ENCODE measurements at places on chromosomes 2 and 18.

GRCh38 chr2:47838686-47839085, 55.7 kb downstream of the MSH6 start:
- no peak for DNase-seq

- no peak for DNase-seq
Measured at GRCh38 chr2:226665306-226665831, 134.3 kb downstream of the IRS1 start.

GRCh38 chr18:68024716-68025115, 508.2 kb upstream of the DSEL start:
- DNase-seq = no peak

- DNase-seq = no peak
Measured at GRCh38 chr2:235910067-235910466, 258.1 kb downstream of the GBX2 start.

DNA sequence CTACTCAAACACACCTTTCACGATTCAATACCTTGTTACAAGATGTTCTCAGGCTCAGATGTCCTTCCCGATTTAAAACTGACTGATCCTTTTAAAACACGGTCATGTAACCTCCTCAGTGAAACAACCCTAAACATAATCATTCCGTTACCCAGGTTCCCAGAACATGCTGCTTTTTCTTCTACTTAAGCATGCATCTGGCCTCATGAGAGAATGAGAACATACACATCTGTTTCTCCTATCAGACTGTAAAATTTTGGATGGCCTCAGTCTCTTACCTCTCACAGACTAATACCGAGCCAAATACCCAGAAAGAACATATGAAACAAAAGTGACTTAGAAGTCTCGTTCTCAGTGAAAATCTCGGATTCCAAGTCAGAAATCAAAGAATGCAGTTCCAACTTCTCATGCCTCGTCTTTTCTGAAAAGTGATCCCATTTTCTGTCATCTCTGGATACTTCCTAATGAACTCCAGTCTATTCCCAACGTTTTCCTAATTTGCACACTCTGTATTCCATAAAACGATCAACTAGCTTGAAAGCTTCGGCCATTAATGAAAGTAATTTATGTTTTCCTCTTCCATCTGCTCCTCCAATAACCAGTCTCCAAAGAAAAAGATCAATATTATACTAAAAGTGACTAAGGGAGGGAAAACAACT, 919 bp downstream of the SF3B1 start:
- DNase-seq = no peak

DNA sequence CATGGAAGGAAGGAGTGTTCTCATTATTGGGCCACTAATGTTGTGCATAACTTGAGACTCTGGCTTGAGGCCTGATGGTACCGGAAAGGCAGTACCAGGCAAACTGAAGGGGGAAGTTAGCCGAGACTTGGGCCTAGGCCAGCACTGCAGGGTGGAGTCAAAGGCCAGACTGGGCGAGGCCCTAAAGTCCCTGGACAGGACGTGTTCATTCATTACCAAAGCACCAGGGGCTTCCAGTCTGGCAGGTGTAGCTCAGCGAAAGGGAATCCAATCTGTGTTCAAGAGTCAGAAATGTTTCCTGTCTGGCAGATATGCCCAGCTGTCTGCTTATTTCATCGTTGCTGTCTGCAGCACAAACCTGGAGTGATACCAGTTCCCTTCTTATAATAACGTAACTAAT, 4.7 kb upstream of the ITSN2 start:
- peak; percentile 67 for DNase-seq

DNA sequence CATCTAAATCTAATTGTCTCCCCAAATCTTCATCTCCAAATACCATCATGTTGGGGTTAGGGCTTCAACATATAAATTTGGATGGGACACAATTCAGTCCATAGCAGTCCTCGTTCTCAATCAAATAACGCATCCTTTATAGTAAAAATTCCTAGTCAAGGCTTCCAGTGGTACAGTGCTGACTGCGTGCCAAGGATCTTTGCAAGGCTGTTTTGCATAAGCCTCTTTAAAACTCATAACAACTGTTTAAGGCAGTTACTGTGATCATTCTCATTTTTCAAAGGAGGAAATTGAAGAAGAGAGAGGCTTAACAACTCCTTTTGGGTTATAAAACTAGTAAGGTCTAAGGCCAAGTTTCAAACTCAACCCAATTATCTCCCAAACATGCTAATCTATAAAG, 666.9 kb downstream of the NYAP2 start:
- DNase-seq = no peak

DNA sequence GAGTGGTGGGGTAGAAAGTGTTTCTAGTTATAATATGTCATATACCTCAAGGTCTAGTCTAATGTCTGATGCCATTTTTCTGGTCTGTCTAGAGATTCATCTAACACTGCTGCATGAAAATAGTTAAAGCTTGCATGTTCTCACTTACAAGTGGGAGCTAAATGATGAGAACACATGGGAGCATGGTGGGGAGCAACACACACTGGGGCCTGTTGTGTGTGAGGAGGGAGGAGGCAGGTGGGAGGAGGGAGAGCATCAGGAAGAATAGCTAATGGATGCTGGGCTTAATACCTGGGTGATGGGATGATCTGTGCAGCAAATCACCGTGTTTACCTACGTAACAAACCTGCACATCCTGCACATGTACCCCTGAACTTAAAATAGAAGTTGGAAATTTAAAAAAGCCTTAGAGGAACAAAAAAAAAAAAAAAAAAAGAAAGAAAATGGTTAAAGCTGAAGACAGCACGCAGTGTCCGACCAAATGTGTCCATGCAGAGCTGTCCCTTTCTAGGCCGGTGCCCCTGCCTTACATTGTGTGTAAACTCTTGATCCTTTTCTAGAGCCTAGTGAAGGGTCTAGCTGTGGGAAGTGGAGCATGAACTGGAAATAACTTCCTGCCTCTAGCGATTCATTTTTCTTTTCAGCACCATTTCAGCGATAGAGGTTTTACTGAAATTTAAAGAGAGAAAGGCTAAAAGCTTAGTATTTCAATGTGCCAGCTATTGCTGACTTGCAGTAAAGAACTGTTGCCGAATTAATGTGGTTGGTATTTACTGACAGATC, 94.0 kb downstream of the FMNL2 start:
- peak; percentile 64 for DNase-seq

DNA sequence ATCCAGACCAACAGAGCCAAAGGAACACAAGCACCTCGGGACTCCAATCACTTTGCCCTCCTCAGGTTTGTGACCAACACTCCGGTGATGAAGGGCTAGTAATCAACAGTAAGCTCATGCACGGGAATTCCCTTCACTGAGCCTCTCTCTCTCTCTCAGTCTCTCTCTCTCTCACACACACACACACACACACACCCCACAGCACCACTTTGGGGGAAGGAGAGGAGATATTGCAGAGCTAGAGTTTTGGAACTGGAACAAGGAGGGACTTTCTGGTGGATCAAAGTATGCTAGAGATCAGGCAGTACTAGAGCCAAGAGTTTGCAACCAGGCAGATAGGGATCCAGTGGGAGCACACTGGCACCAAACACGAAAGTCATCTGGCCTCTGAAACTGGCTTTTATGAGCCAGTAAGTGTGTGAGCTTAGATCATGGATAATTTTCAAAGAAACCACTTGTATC, 98.7 kb downstream of the ANKRD44 start:
- DNase-seq = no peak

DNA sequence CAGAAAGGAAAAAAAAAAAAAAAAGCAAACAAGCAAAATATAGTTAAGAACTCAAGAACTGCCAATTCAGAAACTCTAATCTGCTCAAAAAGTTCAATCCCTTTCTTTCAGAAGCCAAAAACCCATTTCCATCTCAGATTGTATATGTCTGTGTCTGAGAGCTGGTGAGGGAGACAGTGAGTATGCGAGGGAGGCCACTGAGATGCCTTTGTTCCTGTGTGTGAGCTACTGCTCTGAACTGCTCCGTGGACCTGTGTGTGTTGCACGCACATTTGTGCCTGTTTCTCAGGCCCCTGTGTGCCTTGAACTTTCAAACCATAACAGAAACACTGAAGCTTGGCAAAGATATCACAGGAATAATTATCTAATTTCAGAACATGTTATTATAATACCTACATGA, 2.5 kb upstream of the PKDCC start:
- no peak for DNase-seq

GRCh38 chr2:36271266-36271665, 84.3 kb upstream of the CRIM1 start:
- DNase-seq = no peak

- no peak for DNase-seq
Measured at GRCh38 chr18:39346916-39347315, 1781.3 kb upstream of the CELF4 start.

DNA sequence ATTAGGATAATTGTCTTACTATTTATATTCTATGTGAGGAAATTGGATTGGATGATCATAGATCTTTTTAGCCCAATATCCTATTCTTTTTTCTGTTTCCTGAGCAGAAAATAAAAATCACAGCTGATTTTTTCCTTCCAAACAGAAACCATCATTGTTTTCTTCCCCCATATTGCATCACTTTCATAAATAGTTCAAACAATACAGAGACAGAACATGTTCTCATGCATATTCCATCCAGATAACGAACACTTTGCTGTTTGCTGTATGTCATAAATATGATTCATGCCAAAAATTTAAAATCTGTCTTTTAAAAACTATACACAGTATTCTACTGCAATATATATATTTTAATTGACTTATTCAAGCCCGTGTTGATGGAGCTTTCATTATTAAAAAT, 22.0 kb upstream of the RALBP1 start:
- DNase-seq = no peak

DNA sequence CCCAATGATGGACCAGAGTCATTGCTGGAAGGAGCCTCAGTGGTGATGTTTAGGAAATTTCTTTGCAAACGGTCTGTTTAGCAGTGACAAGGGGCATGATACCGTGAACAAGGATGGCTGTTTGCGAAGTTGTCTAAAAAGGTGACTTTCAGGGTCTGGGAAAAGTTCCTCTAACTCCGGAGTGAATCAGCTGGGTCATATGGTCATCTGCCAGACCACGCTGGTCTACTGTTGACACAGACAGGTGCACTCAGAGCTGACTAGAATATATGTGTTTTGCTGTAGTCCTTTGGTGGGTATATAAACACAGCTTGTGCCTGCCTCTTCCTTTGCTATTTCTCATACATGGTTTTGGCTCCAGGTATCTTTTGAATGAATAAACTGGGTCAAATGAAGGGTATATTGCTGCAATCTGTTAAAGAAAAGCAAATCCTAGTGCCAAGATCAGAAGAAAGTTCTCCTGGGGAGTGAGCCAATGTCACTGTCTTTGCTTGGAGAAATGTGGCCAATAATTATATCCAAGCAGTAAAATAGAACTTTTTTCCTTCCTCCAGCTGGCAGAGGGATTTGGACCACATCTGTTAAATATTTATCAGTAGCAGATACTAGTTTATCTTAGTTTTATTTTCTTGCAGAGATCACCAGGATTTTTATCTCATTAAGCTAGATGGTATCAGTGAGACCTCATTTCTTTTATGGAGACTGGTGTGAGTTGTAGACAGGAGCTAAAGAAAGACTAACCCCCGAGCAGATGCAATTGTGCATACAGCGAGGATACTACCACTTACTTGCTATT, 286.0 kb downstream of the TRIB2 start:
- no peak for DNase-seq

DNA sequence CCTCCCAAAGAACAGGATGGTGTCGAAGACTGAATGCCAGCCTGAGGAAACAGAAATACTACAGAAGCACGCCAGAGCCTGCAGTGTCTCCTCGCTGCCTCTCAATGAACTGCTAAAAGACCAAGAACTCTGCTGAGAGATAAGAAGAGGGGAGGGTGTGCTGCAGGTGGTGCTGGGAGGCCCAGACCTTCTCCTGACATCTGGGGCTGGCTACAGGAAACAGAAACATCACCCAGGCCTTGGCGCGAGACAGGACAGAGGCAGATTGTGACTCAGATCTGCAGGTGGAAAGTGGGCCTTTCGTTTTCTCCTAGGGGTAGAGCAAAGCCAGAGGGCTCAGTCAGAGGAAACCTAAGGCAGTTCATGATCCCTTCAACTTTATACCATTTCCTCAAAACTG, 250.3 kb upstream of the TCF4 start:
- DNase-seq = no peak

- DNase-seq = no peak
Measured at GRCh38 chr2:129062146-129062912, 743.7 kb upstream of the HS6ST1 start.

DNA sequence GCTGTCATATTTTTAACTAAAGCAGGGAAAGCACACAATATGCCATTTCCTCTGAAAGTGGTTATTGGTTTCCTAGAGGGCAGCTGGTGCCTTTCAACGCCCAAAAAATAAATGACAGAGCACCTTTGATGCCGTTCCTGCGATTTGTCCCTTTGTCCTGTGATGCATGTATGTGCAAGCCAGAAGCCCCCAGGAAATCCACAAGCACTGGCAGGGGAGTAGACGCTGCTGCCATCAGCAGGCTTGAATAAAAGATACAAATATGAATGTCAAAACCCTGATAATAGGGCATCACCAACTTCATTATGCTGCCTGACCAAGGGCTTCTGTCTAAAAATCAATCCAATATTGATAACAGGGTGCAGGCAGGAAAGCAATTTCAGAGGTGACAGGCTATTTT, 246.1 kb downstream of the FBXO15 start:
- no peak for DNase-seq

- DNase-seq = no peak
Measured at GRCh38 chr2:218028562-218029348, 26.0 kb upstream of the TNS1 start.
